ENCODE measurements at places on chromosomes 1 and 21. TPM values are rescaled to one million over a fixed set of nuclear protein-coding genes. Genes with fewer than 3 reads are reported as not detected.

DNA sequence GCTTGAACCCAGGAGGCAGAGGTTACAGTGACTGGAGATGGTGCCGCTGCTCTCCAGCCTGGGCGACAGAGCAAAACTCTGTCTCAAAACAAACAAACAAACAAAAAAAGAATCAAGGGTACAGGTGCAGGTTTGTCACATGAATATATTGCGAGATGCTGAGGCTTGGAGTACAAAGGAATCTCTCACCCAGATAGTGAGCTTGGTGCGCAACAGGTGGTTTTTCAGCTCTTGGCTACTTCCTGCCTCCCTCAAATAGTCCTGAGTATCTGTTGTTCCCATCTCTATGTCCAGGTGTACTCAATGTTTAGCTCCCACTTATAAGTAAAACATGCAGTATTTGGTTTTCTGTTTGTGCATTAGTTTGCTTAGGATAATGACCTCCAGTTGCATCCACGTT, 173.9 kb upstream of the CACYBP start:
- DNase-seq, result no peak

DNA sequence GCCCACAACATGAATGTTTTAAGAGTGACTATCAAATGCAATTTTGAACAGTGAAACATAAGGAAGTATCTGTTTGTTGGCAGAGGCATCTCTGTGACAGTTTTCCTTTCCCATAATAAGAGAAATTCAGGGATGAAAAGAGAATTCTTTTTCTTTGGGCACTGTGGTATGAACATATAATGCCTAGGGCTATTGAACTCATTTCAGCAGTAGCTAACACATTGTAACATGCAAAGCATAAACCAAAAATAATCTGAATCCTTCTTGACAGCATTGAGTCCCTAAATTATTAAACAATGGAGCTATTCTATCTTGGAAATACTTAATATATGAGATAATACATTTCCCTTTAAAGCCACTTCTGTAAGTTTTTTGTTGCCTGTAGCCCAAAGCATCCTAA, 633.0 kb upstream of the B3GALT2 start:
- DNase-seq, result no peak

DNA sequence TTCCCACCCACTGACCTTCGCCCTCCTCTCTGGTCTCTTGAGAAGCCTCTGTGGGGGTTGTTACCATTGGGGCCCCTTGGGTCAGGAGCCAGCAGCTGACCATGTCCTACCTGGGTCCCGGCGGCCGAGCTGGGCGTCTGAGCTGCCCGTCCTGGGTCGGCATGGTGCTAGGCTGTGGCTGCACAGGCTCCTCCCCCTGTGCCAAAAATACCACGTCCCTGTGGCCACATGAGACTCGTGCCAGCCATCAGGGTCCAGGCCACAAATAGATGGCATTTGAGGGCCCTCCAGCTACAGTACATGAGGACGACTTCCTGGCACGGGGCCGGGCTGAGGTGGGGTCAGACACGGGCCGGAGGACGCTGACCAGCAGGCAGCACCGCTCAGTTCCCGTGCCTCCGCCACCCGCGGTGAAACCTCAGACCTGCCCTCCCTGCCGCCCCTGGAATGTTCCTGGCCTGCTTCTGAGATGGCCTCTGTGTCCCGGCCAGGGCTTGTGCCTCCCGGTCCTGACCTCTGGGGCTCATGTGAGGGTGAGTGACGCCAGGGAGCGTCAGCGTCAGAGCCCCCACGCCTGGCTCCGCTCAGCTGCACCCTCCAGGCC, at the start of gene PERM1:
Gene PERM1, minus strand, starts transcription at position 139 of the 604 bp plus-strand sequence. CDS start 1,064 bp downstream, outside the sequence.
- DNase-seq, result no peak

DNA sequence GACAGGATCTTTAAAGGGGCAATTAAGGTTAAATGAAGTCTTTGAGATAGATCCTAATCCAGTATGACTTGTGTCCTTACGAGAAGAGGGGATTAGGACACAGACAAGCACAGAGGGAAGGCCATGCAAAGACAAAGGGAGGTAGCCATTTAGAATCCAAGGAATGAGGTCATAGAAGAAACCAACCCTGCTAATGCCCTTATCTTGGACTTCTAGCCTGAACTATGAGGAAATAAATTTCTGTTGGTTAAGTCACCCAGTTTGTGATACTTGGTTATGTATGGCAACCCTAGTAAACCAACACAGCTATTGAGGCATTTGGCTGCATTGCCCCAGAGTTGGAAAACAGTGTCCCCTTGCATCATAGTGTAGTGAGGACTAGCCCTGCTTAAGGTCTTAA, 121.3 kb downstream of the MAST2 start:
- DNase-seq, result no peak

DNA sequence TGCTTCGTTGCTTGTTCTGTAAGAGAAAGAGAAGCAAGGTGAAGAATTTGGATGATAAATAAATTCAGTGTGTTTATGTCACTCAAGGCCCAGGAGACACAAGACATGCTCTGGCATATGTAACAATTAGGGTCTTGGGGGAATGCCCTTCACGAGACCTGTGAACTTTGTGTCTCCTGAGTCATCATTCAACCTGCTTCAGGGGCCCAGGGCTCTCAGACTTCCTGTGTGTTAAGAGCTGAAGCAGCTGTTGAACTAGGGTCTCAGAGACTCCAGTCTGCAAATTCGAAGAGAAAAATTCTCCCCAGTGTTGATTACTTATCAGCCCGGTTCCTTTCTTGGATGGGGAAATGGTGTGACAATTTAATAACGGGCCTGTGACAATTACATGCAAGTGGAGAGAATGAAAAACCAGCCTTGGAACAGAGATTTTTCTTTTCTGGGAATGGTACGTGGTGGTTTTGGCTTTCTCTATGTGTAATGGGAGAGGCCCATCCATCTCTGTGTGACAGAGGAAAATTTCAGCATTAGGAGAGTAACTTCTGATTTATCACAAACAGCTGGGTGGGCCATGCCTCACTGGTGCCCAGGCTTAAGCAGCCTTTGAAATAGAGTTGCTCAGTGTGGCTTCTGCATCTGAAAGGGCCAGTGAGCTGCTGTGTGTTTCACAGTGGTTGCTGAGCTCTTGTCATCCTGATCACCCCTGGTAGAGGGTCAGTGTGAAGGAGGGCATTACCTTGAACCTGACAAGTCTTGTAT, 22.4 kb downstream of the HUNK start:
- no peak for DNase-seq

- DNase-seq, result no peak
Observed at GRCh38 chr1:19128968-19129514, 81.0 kb downstream of the UBR4 start.

DNA sequence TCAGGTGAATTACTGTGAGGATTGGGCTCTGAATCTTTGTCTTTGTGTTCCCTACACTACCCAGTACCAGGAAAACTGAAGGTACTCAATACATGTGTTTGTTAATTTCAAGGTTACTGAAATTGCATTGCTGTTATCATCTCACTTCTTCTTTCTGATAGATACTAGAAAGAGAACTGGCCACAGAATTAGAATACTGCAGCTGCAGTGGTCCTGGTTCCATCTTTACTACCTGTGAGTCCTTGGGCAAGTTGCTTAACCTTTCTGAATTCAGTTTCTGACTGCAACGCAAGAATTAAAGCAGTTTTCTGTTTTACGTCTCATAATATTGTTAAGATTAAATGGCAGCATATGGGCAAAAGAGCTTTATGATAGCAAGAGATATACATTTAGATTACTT, 263.5 kb downstream of the LMO4 start:
- no peak for DNase-seq

- no peak for DNase-seq
Observed at GRCh38 chr1:5872886-5873285, 119.3 kb downstream of the NPHP4 start.

- DNase-seq, result no peak
Observed at GRCh38 chr1:30721812-30722537, 1.4 kb downstream of the MATN1 start.

DNA sequence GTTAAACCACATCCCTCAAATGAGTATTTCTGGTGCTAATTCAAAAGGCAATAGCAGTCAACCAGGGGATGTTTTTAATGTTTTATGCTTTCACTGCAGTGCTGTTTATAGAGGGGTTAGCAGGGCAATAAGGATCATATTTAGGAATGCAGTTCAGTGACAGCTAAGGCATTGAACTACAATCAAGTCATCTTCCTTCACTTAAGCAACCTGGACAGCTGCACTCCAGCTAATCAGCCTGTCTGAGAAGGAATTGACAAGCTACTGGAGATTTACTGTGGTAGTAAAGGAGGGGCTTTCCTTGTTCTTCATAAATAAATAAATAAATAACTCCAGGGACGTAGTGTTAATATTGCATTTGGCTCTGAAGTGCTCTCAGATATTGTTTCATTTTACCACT, 93.9 kb downstream of the DAB1 start:
- DNase-seq, result no peak

GRCh38 chr1:162384601-162385279, 3.2 kb downstream of the C1orf226 start:
- no peak for DNase-seq

DNA sequence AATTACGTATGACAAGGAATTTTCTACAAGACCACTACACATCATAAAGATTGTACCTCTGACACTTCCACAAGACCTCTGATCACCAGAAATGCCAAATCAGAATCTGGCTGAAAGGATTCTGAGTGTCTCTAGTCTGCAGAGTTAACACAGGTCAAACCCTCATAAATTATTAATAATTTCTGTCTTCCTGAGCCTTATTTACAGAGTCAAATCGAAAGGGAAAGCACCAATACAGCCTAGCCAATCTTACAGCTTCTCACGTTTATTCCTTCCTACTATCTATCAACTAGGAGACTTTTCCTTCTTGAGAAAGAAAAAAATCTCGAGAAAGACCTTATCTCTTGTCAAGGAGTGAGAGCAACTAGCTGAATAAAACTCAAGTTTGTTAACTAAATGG, 2151.6 kb downstream of the MRPL39 start:
- no peak for DNase-seq

DNA sequence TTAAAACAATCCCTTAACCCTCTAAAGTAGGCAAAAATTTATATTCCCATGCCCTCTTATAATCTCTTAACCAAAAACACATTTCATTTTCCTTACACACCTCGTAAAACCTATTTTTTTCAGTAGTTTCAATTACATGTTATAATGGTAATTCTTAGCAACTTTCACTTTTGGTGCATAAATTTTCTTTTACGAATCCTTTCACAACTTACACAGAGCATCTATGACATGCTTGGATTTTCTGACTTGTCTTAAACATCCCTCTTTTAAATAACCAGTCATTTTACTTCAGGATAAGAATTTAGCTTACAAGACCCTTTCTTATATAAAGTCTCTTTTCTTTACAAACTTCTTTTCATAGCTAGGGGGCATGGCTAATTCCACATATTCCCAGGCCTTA, 8.9 kb upstream of the MRPL55 start:
- DNase-seq, result no peak

- DNase-seq, result no peak
Observed at GRCh38 chr1:91929250-91929649, 20.0 kb upstream of the BRDT start.

GRCh38 chr1:158685085-158685484, 1.4 kb downstream of the SPTA1 start:
- DNase-seq, result no peak

DNA sequence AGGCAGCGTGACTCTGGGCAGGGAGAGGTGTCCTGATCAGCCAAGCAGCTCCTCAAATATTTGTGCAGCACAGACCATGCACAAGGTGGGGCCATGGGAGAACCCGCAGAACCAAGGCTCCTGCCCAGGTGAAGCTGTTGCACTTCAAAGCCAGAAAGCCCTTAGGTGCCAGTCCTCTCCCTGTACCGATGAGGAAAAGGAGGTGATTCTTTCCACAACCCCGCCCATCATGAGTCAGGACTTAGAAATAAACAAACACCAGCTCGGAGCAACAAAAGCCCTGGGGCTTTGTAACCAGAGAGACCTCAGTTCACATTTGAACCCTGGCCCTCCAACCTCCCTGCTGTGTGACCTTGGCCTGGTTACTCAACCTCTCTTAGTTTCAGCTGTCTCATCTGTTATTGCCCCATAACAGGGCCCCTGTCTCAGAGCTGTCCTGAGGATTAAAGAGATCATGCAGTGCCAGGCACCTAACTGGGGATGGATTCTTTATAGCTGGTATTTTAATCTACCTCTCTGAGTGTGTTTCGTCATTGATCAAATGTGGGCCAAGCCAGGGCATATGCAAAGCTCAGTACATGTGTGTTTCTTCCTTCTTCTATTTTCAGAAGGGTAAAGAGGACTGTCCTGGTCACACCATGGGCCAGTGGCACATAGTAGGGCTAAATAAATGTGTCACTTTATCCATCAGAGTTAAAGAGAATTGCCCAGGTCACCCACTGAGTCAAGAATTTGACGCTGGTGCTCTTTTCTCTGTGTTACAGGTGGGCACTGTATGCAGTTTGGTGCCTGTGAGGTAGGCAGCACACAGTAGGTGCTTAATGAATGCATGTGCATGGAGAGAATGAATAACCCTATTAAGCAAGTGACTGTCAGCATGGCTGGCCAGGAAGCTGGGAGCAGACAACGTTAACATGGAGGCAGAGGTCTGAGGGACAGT, 1.4 kb downstream of the LDLRAD1 start:
- no peak for DNase-seq

DNA sequence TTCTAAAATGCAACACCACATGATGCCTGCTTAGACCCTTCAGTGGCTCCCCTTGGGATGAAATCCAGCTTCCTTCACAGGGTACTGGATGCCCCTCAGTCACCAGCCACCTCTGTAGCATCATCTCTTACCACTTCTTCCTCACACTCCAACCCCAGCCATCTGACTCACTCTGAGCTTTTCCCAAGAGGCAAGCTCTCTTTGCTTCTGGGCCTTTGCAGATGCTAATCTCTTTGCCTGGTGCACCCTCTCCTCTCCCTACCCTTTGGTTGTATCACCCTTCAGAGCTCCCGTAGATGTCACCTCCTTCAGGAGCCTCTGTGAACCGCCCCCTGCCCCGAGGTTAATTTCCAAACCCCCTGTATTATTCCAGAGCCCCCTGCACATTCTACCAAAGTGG, 164.8 kb upstream of the ZC3H12A start:
- no peak for DNase-seq

DNA sequence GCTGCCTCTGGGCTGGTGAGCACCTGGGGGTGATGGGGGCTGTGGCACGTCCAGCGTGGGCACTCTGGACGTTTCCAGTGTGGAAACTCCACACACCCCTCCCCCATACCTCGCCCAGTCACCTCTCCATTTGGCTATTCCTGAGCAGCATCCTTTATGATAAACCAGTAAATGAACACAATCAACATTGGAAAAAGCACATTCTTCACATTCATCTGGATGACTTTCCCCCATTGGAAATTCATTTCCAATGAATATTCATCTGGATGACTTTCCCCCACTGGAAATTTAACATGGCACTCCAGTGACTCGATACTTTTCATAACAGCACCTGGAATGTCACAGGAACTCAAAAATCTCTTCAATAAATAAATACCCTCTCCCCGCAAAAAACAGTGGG, 104.8 kb upstream of the KRTAP19-8 start:
- no peak for DNase-seq

GRCh38 chr1:100882698-100883097, 11.9 kb downstream of the EXTL2 start:
- no peak for DNase-seq

Gene SYTL1
- 31.0 TPM for polyA plus RNA-seq

Gene IGFN1
- polyA plus RNA-seq, result 0.14 TPM

Gene RGS13
- 0.72 TPM for polyA plus RNA-seq

Gene NEGR1
- polyA plus RNA-seq, result 38.2 TPM

Gene ACOT11
- 5.9 TPM for polyA plus RNA-seq

Gene CNR2
- polyA plus RNA-seq, result not detected

Gene CLDN17
- not detected for polyA plus RNA-seq

Gene FCGR2B
- 25.3 TPM for polyA plus RNA-seq

Gene LORICRIN
- not detected for polyA plus RNA-seq

Gene TCHHL1
- polyA plus RNA-seq, result not detected

Gene MACF1
- polyA plus RNA-seq, result 93.0 TPM

Gene KLHDC9
- polyA plus RNA-seq, result 8.4 TPM
